ENCODE measurements at places on chromosomes 7 and 10.

GRCh38 chr7:124765401-124766352 lies at the start of gene GPR37:
TSS of gene GPR37 (minus strand) at chr7:124765792. CDS start at chr7:124764976, 816 bp downstream.
- DNase-seq = peak; percentile 17

DNA sequence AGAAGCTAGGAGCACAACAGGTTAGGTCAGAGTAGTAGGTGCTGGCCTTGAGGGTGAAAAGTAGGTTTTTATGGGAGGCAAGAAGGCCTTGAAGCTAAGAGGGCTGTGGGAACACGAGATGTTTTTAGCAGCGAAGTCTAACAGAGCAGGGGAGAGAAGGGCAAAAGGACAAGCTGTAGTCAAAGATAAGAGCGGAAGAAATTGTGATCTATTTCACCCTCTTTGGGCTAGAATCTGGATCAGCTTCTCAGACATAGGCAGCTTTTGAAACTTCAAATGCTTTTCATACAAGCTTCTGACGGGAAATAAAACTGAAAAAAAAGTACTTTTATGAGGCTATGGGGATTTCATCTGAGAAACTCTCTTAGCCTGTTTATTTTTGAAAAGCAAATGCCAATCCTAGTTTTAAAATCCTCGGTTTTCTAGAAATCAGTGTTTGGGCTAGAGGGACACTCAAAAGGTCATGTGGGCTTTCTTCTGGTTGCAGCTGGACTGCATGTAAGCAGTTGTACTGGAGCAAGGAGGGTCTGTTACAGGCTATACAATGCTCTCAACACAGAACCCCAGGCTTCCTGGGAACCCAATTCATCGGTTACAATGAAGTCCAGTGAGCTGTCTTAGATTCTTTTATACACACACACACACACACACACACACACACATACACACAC lies 83.6 kb downstream of the RNF216 start:
- no peak for DNase-seq

- no peak for DNase-seq
Measured at GRCh38 chr7:3218411-3219225, 82.4 kb upstream of the SDK1 start.

DNA sequence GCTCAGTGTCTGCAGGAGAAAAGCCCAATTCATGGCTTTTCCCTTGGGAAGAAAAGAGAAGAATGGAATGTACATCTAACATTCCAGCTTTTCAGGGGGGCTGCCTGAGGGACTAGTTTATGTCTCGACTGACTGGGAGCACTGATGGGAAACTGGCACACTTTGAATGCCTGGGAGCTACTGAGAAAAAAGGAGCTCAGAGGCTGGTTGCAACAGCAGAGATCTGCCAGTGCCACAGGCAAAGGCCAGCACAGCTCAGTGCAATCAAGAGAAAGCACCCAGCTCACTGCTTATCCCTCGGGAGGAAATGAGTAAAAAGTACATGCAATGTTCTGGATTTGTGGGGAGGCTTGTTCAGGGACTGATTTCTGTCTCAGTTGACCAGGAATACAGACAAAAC lies 226.2 kb downstream of the COBL start:
- no peak for DNase-seq

All from GM19239 (cell line).